ENCODE measurements at places on chromosomes 7 and 10. TPM values are rescaled to one million over a fixed set of nuclear protein-coding genes. Genes with fewer than 3 reads are reported as not detected.

- no peak for DNase-seq
Measured at GRCh38 chr10:130337305-130337640, 201.1 kb downstream of the GLRX3 start.

- DNase-seq = peak; percentile 44
Measured at GRCh38 chr10:124578231-124579010, 116.8 kb downstream of the LHPP start.

DNA sequence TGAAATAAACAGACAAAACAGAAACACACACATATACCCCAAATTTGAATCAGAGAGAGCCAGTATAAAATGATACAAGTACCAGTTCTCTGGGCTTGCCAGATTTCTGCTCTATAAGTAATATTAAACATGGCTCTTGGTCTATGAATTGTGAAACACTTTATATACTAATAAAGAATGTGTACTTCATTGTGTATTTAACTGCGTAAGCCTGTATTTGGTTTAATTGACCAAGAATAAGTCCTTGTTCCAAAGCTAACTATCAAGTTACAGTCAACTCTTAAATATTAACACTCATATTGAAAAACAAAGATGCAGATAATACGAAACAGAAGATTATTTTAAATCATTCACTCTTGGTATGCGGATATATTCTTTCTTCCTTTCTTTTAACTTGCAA, 8.7 kb downstream of the FGFR2 start:
- no peak for DNase-seq

DNA sequence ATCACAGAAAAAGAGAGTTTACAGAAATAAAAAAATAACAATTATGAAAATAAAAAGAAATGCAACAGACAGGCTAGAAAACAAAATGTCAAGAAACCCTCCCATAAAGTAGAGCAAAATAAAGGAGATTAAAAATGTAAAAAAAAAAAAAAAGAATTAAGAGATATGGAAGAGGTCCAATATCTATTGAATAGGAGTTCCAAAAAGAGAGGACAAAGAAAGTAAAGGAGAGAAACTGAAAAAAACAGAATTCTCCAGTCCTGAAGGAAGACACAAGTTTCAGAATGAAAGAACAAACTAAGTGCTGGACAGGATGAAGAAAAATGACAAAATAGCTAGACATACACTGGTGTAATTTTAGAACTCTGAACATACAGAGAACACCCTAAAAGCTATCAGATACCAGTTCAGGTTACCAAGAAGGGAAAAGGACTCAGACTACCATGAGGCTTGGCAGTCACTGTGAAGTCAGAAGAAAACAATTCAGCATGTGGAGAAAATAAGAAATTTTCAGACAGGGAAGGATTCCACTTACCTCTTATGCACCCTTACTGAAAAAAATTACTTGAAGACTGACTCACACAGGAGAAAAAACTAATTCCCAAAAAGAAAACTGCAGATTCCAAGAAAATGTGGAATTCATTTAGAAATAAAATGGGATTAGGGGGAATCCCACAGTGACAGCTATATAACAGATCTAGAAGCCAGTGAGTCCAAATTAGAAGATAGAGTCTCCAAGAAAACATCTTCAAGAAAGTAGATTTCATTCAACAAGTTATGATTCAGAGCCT, 40.4 kb upstream of the ABLIM1 start:
- no peak for DNase-seq

DNA sequence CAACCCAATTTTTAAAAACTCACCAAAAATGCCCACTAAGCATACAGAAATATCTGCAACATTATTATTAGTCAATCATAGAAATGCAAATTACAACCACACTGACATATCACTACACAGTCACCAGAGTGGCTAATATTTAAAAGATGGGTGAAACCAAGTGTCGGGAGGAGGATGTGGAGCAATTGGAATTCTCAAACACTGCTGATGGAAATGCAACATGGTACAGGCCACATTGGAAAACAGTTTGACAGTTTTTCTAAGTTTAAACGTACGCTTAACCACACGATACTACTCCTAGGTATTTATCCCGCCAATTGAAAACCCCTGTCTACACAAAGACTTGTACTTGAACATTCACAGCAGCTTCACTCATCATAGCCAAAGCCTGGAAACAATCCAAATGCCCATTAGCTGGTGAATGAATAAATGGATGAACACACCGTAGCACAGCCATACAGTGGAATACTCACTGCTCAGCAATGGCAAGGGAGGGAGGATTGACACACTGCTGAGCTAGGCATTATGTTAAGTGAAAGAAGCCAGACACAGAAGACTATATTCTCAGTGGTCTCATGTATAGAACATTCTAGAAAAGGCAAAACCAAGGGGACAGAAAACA, 16.3 kb downstream of the GCK start:
- no peak for DNase-seq

DNA sequence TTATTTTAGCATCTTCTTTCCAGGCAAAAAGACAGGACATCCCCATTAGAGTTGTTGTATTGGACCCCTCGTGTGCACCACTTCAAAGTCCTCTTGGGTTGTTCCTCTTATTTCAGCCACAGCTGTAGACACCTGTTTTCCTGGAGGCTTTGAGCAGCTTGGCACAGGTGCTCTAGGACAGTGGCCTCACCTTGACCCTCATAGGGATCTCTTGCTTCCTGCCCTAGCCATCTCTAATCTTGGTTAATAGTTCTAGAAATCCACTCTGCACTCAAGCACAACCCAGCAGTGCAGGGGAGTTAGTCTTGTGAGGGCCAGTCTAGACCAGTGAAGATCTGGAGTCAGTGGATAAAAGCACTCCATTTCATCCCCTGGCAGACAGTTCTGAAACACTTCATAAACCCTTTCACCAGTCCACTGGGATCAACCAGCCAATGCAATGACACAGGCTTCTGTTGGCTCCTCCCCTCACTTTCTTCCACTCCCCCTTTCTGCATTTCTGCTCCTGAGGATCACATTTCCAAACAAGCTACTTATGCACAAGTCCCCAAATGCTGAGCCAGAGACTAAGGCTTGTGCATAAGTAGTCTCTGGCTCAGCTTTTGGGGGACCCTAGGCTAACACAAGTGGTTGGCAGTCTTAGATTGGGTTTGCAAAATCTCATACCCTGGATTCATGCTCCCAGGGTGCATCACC, 131.5 kb upstream of the LAMB4 start:
- DNase-seq = no peak

GRCh38 chr7:150406567-150407421, 27.7 kb downstream of the ZNF775 start:
- peak; percentile 49 for DNase-seq

- DNase-seq = no peak
Measured at GRCh38 chr10:124086787-124087671, 6.4 kb downstream of the CHST15 start.

DNA sequence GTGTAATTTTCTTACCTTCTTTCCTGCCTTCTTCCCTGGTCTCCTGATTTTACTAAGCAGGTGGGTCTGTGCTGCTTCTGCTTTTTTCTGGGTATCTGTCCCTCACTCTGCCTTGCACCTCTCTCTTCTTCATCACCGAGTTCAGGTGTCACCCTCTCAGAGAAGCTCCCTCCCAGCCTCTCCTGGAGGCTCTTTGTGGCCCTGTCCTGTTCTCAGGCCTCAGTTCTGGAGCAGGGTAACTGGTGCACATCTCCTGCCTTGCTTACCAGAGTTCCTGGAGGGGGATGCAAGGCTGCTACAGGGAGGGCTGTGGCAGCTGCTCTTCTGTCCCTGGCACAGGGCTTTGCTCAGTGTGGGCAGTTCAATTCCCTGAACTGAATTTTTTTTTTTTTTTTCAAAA, 66.1 kb downstream of the RBM33 start:
- DNase-seq = no peak

DNA sequence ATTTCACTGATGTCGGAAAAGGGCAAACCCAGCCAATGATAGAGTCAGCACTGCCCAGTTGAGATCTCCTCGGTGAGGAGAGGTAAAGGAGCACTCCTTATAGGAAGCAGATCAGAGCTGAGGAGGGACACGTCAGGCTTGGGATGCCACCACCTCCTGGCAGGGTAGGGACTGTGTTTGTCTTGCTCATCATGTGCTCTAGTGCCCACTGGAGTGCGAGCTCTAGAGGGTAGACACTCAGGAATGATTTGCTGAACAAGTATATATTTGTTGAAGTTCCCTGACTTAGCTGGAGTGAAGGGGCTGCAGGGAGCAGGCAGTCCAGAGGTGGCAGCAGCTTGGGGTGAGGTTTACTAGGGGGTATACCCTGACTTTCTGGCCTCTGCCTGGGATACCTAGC, 146.5 kb downstream of the NOC3L start:
- no peak for DNase-seq

DNAAF5 gene
- 19.4 TPM for total RNA-seq

PLEKHS1 gene
- total RNA-seq = not detected

STAG3 gene
- 4.7 TPM for total RNA-seq

SLC29A4 gene
- 1.5 TPM for total RNA-seq

Measured in right lobe of liver (tissue), 6 donors.